ENCODE measurements at places on chromosomes 7 and 10.

DNA sequence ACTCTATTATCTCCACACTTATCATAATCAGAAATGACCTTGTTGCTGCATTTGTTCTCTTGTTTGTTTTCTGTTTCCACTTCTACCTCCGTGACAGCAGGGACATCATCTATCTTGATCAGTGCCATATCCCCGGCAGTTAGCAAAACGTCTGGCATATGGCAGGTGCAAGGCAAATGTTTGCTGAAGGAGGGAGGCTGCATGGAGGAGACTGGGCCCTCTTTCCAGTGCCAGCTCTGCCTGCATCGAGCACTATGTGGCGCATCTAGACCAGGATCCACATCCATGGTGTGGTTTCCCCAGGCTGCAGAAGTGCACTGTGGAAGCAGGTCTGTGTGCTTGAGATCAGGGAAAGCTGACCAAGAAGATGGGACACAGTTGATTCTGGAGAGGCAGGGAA lies 181.2 kb downstream of the KCNMA1 start:
- DNase-seq, result peak; percentile 80

- no peak for DNase-seq
Observed at GRCh38 chr10:116791241-116791640, 48.9 kb upstream of the HSPA12A start.

DNA sequence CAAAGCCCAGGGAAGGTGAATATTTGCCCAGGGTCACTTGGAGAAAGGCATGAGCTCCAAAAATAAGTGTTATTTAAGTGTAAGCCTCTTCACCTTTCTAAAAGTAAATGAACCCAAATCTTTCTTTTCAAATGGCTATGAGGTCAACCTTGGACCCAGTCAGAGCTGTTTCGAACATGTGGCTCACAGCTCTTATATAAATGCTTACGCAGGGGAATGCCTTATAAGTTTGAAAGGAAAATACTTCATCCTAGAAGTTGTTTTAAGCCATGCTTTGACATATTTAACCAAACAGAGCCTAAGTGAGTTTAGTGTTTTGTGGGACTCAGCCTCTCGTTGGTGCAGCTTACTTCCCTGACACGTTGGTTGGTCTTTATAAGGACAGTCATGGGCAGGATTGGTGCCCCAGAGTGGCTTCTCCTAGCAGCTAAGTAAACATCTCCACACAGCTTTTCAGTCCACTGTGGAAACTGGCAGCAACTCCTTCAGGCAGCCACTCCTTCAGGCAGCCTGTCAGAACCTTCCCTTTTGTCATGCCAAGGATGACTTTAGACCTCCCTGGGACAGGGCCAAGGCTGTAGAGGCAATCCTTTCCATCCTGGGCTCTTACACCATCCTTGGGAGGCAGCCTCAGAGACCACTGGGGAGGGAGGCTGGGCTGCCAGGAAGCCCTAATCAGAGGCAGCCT lies 43.6 kb downstream of the MINDY4 start:
- DNase-seq, result no peak

- DNase-seq, result no peak
Observed at GRCh38 chr7:102991077-102991539, 78.3 kb downstream of the LRRC17 start.

DNA sequence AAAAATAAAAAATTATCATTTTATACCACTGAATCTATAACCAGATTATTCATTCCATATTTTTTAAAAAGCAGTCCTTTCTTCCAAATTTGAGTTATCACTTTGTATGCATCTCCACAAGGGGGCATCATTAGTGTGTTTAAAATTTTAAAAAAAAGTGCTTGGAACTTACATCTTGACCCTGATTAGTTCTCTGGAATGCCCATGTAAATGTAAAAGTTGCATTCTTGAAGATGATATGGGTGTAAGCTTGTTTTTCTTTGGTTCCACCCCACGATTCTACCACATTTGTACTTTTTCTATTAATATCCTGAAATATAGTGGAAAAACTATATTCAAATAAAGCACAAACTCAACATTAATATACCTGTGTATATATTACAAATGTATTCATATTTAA lies 144.9 kb downstream of the ELAPOR2 start:
- peak; percentile 26 for DNase-seq
